Epithelial cell of prostate (primary cell): ENCODE measurements at places on chromosomes 4 and X.

GRCh38 chrX:42952621-42953020 lies 174.7 kb upstream of the PPP1R2C start:
- DNase-seq, result no peak

- no peak for DNase-seq
These were observed 139.7 kb upstream of the PSAPL1 start for GRCh38 chr4:7574287-7575014.

GRCh38 chrX:79084923-79085322 lies 59.6 kb upstream of the GPR174 start:
- no peak for DNase-seq

DNA sequence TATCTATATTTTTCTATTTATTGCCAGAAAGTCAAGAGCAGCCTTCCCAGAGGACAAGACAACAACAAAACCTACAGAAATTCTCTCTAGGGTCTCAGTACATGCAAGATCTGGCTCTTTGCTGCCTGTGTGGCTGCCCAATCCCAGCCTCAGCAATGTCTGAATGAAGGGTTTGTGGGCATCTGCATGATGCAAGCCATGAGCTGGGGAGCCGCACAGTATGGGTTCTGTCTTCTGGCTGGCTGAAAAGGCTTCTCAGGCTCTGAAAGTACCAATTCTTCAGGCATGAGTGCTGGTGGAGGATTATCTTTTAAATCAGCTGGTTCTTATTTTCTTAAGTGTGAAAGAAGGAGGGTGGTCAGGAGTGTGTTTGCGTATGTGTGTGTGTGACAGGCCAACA lies 104.6 kb downstream of the PDGFRA start:
- no peak for DNase-seq

DNA sequence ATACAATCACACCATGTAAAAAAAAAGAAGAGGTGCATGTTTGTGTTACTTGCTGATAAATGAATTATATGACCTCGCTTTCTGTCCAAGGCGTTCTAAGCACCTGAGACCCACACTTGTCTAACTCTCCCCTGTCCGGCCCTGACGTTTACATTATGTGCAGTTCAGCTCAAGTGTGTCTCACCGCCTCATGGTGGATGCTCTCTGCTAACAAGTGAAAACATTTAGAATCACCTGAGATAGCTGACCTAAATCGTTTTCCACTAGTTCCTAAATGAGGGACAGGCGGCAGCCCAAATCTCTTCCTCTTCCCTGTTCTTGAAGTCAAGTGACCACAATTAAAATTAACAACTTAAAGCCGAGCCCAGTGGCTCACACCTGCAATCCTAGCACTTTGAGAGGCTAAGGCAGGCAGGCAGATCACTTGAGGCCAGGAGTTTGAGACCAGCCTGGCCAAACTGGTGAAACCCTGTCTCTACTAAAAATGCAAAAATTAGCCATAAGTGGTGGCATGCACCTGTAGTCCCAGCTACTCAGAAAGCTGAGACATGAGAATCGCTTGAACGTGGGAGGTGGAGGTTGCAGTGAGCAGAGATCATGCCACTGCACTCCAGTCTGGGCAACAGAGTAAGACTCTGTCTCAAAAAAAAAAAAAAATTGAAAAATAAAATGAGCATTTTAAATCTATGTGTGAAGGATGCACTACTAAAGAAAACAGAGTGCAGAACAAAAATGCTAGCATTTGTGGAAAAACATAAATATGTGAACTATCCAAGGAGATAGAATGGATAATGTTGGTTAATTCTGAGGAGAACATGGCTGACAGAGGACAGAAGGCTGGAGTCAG lies 3.9 kb upstream of the TIFA start:
- DNase-seq, result no peak

DNA sequence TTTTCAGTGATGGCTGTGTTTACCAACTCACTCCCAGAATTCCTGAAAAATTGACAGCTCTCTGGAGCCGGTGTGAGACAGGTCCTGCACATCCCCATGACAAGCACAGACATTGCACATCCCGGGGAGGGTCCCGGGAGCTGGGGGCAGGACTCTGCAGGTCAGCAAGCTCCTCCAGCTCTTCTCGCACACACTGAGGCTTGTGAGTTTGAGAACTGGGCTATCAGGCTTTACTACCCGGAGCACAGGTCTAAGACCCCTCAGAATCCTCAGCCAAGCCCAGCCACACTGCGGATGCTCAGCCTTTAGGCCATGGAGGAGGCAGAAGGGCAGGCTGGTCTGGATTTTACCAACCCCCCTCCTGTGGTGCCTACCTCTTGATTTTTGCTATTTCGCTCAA lies 5.6 kb upstream of the CLDN24 start:
- no peak for DNase-seq

DNA sequence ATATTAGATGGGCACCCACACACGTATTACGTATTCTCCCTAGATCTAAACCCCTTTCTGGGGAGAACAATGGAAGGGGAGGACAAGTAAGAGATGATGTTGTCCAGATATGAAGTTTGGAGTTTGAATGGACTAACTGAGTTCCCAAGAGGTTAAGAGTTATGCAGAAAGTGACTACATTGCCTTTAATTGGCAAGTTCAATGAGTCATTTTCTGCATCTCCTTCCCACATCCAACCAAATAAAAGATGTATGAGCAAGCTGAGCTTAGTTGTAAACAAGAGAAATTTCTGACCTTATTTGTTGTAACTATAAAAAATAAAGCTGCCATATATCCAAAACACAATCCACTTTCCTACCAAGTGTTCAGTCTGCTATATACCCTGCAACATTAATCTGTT lies 50.5 kb downstream of the TIGD2 start:
- no peak for DNase-seq

GRCh38 chr4:155954939-155955338 lies 1.3 kb upstream of the CTSO start:
- no peak for DNase-seq

- no peak for DNase-seq
These were observed 58.8 kb downstream of the PPP3CA start for GRCh38 chr4:101288365-101289145.

GRCh38 chr4:125434136-125434535 lies 119.4 kb downstream of the FAT4 start:
- no peak for DNase-seq

- DNase-seq, result no peak
These were observed 328.7 kb upstream of the ZFP42 start for GRCh38 chr4:187666697-187667494.

DNA sequence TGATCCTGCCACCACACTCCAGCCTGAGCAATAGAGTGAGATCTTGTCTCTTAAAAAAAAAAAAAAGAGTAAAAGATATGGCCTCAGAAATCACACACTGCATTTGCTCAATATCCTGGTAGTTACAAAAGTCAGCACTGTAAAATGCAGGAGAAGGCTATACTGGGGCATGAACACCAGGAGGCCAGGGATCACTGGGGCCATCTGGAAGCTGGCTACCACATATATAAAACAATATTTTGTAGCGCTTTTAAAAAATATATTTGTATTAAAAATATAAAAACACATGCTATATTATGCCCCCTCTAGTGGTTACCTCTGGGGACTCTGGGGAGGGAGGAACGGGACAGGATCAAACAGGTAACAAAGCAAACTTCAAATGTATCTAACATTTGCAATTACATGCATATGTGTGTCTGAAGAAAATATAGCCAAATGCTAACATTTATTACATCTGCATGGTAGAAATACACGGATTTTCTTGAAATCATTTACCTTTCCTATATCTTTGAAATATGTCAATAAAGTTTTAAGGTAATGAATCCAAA lies 4.0 kb downstream of the C4orf46 start:
- no peak for DNase-seq

GRCh38 chrX:39903937-39904336 lies 193.8 kb downstream of the BCOR start:
- no peak for DNase-seq

- peak; percentile 49 for DNase-seq
These were observed 23.7 kb downstream of the BMP2K start for GRCh38 chr4:78799551-78800495.

DNA sequence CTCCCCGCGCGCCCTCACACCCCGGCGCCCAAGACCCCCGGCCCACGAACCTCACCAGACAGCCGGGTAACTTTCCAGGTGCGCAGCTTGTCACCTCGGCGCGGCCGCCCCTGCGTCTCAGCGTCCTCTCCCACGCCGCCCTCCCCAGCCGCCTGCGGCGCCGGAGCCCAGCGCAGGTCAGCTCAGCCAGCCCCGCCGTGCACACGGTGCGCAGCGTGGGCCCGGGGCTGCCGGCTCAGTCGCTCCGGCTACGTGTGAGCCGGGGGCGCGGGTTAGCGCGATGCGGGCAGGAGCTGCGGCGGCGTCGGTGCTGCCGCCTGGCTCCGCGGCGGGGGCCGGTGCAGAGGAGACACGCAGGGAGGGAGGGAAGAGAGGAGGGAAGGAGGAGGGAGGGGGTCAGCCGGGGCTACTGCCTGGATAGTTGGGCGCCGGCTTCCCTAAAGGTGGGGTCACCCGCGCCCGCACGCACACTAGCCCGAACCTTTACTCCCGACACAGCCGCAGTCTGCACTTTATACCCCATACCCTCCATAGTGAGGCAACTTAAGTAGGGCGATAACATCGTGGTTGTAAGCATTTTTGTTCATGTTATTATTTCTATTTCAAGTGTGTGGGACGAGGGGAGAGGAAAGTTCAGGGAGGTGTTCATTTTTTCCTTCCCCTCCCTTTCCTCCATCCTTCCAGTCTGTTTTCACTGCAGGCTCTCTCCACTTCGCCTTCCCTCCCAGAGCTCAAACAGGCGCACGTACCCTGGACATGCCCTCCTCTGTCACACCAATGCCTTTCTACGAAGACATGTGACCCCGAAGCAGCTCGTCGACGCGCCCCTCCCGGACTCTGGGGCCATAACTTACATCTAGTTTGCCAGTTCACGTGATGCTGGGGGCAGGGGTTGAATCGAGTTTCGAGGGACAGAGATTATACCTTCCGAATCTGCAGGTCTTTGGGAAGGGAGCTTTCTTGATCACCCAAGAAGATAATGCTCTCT lies at the start of gene PRKG2:
TSS of gene PRKG2 (minus strand) at position 342 of the 988 bp plus-strand sequence. CDS start 10,175 bp downstream, outside the sequence.
- no peak for DNase-seq

- DNase-seq, result no peak
These were observed 547.2 kb upstream of the ADGRL3 start for GRCh38 chr4:60652933-60653332.

GRCh38 chr4:67929426-67929825 lies 33.9 kb downstream of the TMPRSS11A start:
- peak; percentile 89 for DNase-seq

- no peak for DNase-seq
These were observed 101.9 kb upstream of the SLITRK2 start for GRCh38 chrX:145715641-145716138.

DNA sequence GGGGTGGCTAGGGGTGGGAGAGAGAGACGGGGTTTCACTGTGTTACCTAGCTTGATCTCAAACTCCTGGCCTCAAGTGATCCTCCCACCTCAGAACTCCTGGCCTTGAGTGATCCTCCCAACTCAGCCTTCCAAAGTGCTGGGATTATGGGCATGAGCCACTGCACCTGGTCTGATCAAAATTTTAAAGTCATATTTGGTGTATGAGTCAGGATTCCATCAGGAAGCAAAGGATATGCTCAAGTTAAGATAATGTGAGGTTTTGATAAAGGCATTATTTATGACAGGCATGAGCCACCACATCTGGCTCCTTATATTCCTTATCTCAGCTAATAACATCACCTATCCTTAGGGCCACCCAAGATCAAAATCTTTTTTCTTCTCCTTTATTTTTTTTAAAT lies 182.0 kb downstream of the SLC4A4 start:
- DNase-seq, result no peak

GRCh38 chrX:13755254-13755653 lies 20.7 kb downstream of the OFD1 start:
- DNase-seq, result no peak

GRCh38 chr4:23097251-23097650 lies 404.5 kb downstream of the GBA3 start:
- no peak for DNase-seq

- DNase-seq, result peak; percentile 75
These were observed 1.9 kb downstream of the GASK1B start for GRCh38 chr4:158170691-158171561.

DNA sequence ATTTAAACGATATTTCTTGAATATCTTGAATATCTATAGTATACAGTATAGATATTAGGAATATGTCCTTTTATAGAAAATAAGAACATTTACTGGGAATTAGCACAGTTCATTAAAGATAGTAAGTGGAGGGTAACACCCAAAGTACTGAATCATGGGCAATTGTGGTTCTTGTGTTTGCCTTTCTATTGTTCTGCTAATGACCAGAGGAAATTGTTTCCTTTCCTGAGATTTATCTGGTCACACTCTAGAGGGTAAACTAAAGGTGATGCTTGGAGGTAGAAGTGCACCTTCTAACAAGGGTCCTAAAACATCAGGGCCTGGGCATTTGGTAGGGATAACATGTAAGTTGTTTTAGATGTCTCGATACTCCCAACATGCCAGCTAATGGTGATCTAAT lies 241.3 kb upstream of the SFRP2 start:
- DNase-seq, result no peak

- no peak for DNase-seq
These were observed 54.7 kb upstream of the KLHL13 start for GRCh38 chrX:118171356-118171755.

- no peak for DNase-seq
These were observed 2358.0 kb downstream of the ARAP2 start for GRCh38 chr4:33886356-33886755.

GRCh38 chr4:113293674-113294073 lies 244.2 kb downstream of the ANK2 start:
- no peak for DNase-seq

DNA sequence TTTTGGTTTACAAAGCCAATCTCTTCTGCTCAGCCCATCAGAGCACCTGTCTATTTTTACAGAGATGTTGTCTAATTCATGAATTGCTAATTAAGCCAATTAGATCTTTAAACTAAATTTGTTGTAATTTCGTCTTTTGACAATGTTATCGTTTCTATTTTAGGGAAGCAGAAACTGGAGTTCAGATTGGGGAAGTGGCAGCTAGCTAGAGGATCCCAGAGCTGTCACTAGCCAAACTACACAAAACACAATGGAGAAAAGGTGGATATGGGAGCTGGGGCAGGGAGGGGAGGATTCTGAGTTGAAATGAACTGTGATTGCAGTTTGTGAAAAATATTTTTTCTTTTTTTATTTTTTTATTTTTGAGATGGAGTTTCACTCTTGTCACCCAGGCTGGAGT lies 35.8 kb downstream of the CASP3 start:
- DNase-seq, result no peak

DNA sequence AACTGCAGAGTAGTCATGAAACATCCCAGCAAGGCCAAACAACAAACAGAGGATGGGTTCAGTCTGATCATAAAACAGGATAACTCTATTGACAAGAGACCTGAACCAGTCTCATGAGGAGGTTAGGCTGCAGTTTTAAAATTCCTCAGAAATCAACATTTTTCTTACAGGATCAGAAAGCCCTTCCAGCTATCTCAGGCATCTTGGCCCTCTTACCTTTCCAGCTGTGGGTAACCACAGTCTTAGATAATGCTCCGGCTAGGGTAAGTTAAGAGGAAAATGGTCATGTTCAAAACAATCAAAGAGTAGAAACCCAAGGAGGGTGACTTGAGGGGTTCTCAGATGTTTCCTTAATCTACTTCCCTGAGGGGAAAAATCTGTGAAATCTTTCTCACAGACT lies 5.1 kb downstream of the CTSO start:
- DNase-seq, result no peak
